ENCODE measurements at places on chromosomes 12 and 14.

- no peak for DNase-seq
These were observed 78.9 kb downstream of the ITPK1 start for GRCh38 chr14:93036652-93037345.

DNA sequence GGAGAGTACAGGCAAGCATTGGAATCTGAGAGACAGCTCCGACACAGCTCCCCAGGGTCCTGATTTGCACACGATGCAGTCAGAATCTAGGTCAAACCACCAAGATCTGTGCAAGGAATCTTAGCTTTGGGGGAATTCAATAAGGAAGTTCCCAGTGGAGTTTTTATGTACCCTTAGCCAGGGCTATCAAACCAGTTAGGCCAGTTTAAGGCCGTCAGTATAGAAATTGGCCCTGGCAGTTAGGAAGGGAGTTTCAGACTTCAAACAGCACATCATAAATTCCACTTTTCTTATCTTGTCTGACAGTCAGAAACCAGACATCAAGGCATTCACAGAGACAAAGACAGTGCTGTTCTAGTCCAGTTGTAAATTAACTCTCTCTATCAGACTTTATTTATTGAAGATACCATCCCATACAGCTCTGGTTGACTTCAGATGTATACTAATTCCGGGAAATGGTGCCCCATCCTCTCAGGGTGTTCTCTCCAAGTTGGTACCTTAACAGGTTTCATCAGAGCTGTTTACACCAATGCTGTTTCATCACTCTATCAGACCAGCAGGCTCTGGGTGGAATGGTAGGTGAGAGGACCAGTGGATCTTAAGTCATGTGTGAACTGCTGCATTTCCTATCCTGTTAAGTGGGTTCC lies 157.5 kb upstream of the ATF7IP start:
- DNase-seq, result no peak

- DNase-seq, result no peak
These were observed 4.7 kb upstream of the MDM1 start for GRCh38 chr12:68336889-68337303.

DNA sequence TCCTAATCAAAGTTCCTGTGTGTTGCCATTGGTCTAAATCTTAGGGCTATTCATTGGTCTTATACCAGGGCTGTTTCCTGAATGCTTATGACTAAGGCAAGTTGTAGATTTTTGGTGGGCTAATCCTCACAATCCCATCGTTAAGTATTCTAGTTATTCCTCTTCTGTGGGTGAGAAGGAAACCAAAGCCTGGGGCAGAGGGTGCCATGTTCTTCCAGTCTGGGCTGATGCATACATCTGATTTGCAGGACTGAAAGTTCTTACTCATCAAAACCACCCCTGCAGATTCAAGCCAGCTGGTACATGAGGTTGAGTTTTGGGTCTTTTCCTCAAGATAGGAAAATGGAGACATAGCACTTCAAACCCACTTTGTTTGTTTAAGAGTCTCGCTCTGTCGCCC lies 25.7 kb downstream of the PPP1CC start:
- DNase-seq, result no peak

DNA sequence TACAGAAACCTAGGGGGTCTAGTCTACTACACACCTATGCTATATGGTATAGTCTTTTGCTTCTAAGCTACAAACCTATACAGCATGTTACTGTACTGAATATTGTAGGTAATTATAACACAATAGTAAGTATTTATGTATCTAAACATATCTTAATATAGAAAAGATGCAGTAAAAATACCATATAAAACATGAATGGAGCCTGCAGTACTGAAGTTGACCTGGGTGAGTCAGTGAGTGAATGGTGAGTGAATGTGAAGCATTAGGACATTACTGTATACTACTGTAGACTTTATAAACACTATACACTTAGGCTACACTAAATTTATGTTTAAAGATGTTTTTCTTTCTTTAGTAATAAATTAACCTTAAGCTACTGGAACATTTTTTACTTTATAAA lies 13.1 kb upstream of the ABCD2 start:
- no peak for DNase-seq

DNA sequence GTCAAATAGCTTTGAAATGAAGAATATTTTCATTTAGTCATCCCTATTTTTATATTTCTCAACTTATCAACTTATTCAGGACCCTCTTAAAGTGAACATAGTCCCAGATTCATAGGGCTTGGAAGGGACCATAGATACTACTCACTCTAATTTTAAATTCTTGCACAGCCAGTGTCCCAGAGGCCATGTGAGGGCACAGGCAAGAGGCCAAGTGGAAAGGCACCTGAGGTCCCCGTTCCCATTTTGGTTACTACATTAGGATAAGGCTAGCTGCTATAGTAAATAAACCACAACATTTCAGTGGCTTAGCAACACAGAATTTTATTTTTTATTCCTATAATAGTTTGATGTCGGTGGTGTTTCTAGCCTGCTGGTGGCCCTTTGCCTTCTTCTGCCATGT lies 227.8 kb downstream of the SPTSSA start:
- DNase-seq, result no peak

DNA sequence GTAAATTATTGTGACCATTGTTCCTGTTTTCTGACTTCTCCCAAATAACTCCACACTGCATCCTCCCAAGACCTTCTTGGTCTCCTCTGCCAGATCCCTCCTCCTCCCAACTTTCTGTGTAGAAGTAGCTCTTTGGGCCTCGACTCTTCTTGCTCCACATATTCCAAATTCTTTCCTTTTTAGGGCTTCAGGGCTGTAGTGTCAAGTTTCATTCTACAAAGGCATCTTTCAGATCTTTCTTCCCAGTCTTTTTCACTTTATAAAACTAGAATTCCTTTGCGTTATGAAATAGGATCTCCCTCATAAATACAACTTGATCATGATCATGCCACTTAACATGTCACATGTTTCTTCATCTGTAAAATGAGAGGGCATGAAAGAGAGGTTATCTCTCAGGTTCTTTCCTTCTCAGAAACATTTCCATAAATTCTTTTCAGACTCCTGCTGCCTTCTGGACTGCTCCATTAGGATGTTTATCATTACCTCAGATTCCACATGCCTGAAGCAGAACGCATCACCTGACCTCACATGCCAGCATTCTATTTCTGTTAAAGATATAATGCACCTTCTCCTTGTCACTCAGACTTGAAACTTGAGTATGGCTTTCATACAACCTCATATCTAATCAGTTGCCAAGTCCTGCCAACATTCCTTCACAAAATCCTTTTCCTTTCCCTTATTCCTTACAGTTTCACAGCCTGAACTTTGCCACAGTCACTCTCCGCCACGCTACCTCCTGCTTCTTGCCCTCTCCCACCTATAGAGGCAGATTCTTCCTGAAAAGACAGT lies 8.5 kb downstream of the SLC38A1 start:
- no peak for DNase-seq

- DNase-seq, result no peak
These were observed 48.2 kb downstream of the ATF7 start for GRCh38 chr12:53577941-53578352.

DNA sequence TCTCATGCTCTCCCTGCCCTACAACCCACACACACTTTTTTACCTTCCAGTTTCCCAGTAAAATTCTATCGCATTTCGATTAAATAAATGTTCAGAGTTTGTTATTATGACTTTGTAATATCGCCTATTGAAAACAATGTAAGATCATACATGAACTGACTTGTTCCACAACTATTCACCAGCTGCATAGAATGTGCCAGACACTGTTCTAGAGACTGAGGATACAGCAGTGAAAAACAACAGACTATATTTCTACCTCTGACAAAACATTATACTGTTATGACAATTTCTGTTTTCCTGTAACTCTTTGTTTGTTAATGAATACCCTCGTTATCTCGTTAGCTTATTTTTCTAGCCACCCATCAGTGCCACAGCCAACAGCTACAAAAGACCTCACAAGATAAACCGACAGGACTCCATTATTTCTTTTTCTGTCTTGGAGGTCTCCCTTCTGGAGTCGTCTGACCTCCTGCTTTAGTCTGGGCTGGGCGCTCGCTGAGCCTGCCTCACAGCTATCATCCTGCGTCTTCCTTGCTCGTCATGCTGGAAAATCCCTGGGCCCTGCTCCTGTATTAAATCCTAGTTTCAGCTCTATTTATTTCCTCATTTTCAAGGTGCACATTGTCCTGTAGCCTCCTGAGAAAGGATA lies 498.9 kb downstream of the DIO2 start:
- DNase-seq, result no peak

- DNase-seq, result peak; percentile 9
These were observed 76.3 kb downstream of the MAP1LC3B2 start for GRCh38 chr12:116635487-116635886.

DNA sequence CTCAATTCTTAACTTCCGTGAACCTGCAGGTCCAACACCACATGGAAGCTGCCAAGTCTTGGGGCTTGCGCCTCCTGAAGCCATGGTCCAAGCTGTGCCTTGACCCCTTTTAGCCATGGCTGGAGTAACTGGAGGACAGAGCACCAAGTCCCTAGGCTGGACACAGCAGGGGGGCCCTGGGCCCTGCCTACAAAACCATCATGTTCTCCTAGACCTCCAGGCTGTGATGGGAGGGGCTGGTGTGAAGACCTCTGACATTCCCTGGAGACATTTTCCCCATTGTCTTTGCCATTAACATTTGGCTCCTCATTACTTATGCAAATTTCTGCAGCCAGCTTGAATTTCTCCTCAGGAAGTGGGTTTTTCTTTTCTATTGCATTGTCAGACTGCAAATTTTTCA lies 570.1 kb downstream of the FSCB start:
- DNase-seq, result no peak

DNA sequence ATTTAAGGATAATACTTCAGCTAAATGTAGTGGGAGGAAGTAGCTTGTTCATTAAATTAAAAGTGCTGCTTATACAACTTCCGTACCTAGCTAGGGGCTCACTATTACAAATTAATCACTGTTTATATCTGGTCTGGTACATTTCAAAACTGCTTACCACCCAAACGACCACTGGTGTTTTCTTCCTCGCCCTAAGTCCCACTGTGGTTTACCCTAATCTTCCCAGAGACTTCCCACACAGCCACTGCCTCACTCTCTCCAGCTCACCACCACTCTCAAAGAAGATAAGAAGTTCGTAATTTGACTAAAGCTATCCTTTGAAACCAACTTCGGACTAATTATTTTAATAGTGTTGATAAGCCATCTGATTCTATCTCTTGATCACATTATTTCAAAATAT lies 62.6 kb downstream of the PLXNC1 start:
- no peak for DNase-seq

- no peak for DNase-seq
These were observed 34.0 kb downstream of the CHGA start for GRCh38 chr14:92956961-92957360.

- DNase-seq, result no peak
These were observed 258.6 kb downstream of the KTN1 start for GRCh38 chr14:55838529-55839052.

- no peak for DNase-seq
These were observed 10.1 kb downstream of the MIA2 start for GRCh38 chr14:39243831-39244230.

- DNase-seq, result no peak
These were observed 88.9 kb upstream of the FRMD6 start for GRCh38 chr14:51562816-51563215.

DNA sequence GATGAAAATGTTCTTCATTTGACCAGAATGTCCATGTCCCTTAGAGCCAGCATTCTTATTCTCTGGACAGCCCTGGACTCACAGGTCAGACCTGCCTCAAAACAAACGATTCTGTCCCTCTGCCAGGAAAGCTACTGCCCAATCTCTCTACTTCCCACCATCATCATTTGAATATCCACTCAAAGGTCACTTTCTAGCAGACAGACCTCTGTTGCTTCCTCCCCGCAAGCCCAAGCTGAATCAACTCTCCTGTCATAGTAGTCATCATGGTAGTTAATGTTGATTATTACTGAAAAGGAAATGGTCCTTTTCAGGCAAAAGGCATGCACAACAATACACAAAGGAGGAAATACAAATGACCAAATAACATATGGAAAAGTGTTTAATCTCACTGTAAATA lies 39.6 kb upstream of the CPM start:
- DNase-seq, result no peak

- no peak for DNase-seq
These were observed 109.3 kb upstream of the MYF6 start for GRCh38 chr12:80598004-80598606.

DNA sequence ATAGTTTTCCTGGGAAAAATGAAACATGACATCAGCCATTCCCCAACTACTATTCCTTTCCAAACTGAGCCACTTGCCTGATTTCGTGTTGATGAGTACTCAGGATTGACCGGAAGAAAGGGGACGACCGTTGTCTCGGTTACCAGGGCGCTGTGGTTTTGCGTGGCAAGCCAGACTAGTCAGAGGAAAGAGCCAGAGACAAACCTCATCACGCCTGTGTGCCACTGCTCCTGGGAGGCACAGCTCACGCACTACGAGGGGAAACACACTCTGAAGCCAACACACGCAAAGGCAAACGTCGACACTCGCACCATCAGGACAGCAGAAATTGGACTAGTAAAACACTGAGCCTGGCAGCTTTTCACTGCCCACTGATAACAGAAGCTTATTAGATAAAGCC lies 35.0 kb downstream of the GIT2 start:
- DNase-seq, result no peak

GRCh38 chr12:5038781-5039311 lies 4.8 kb upstream of the KCNA5 start:
- no peak for DNase-seq

DNA sequence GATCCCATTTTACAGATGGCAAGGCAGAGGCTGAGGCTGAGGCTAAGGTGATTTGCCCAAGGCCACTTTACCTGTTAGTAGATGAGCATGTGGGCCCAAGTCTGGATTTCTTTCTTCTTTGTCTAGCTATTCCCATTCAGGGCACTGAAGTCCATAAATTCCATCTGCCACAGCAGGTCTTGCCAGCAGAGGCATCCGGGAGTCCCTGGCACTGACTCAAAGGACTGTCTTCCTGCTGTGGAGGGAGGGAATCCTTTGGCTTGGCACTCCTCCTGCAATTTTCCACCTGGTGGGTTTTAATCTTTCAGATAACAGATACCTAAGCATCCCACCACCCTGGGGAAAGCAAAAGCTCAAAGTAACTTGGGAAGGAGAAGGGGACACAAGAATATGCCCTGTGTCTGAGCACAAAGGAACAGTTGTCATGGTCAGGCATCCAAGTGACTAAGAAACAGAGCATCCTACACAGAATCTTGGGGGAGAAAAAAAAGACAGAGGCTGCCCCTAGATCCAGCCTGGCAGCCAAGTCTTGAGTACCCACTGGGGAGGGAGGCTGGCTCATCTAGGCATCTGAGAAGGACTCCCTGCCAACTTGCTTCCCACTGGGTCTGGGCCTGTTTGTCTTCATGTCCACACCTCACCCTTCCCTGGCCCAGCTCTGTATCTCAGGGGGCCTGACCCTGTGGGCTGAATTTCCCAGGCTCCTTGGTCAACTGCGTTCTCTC lies 35.6 kb upstream of the CMKLR1 start:
- DNase-seq, result no peak
